Activated CD4-positive, alpha-beta T cell treated with anti-CD3 and anti-CD28 coated beads, Interleukin-2, amount 10 ng/mL, durations not matched to agents 7 days and 5 days (primary cell): ENCODE measurements at places on chromosomes 16 and 17.

GRCh38 chr16:82728901-82729300 is 102.1 kb downstream of the CDH13 start:
- H3K4me3 ChIP-seq: no peak overlapping the region
- no peak for DNase-seq
- H3K27ac ChIP-seq: no peak overlapping the region
- H3K4me1 ChIP-seq: peaks cover 4% of the 10 kb centered on the region

DNA sequence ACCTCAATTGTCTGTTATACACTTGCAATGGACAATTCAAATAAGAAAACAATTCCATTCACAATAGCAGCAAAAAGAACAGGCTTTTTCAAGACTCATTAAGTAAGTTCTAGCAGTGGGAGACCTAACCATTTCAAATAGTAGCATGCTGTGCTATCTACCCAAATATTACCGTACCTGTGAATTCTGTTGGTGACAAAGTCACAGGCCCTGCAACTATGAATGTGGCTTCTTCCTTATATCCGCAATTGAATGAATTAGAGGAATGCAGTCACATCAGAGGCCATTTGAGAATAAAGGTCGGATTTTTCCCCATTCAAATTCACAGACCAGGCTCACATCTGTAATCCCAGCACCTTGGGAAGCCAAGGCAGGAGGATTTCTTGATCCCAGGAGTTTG is 800 bp upstream of the NME4 start:
- H3K36me3 ChIP-seq: no peaks in the 10 kb centered on the region
- peak overlapping the region; percentile 54 for H3K27ac ChIP-seq
- H3K4me3 ChIP-seq: peak overlapping the region; percentile 76
- H3K27me3 ChIP-seq: peaks cover 10% of the 10 kb centered on the region
- DNase-seq: no peak

GRCh38 chr17:72764632-72765041 is 327.9 kb downstream of the SLC39A11 start:
- no peak overlapping the region for H3K4me3 ChIP-seq
- no peaks in the 10 kb centered on the region for H3K27me3 ChIP-seq
- no peaks in the 10 kb centered on the region for H3K4me1 ChIP-seq
- H3K27ac ChIP-seq: no peak overlapping the region
- H3K36me3 ChIP-seq: no peaks in the 10 kb centered on the region

GRCh38 chr16:22847690-22848089 is 33.7 kb downstream of the HS3ST2 start:
- no peak overlapping the region for H3K27ac ChIP-seq
- H3K36me3 ChIP-seq: no peaks in the 10 kb centered on the region
- no peak for DNase-seq
- H3K27me3 ChIP-seq: peaks cover 11% of the 10 kb centered on the region
- H3K4me3 ChIP-seq: no peak overlapping the region
